ENCODE measurements at places on chromosomes 1 and 21.

GRCh38 chr1:10249808-10250457 lies 39.6 kb downstream of the KIF1B start:
- no peak for DNase-seq

DNA sequence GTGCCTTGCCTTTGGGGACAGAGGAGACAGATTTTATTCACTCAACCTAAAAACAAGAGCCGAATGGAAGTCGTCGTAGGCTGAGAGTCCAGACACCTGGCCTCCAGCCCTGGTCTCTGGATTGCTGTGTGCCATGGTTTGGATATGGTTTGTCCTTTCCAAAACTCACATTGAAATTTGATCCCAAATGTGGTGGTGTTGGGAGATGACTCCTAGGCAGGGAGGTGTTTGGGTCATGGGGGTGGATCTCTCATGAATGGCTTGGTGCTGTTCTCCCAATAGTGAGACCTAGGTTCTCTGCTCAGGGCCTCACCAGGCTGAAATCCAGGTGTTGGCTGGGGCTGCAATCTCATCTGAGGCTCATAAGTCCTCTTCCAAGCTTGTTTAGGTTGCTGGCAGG lies 75.5 kb downstream of the FOXD2 start:
- DNase-seq: no peak

GRCh38 chr21:37527716-37528115 lies 161.1 kb downstream of the DYRK1A start:
- no peak for DNase-seq

GRCh38 chr1:158371188-158371953 lies 17.7 kb downstream of the CD1E start:
- DNase-seq: no peak

DNA sequence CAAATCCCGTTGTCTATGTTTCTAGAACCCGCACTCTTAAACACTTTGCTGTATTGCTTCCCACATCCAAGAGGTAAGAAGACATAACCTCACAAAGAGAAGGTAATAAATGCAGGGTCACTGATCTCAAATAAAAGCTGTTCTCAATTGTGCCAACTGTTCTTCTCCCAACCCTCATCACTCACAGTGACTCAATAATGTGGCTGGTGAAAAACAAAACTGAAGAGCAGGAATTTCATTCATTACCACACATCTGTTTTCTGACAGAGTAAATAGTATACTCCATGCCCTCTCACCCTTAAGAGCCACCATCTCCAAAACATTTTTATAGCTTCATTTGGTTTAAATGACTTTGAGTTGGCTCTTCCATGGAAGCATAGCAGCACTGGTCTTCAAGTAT lies 6.2 kb upstream of the ERICH3 start:
- DNase-seq: no peak

GRCh38 chr1:222540598-222540995 lies 7.3 kb downstream of the HHIPL2 start:
- DNase-seq: no peak

DNA sequence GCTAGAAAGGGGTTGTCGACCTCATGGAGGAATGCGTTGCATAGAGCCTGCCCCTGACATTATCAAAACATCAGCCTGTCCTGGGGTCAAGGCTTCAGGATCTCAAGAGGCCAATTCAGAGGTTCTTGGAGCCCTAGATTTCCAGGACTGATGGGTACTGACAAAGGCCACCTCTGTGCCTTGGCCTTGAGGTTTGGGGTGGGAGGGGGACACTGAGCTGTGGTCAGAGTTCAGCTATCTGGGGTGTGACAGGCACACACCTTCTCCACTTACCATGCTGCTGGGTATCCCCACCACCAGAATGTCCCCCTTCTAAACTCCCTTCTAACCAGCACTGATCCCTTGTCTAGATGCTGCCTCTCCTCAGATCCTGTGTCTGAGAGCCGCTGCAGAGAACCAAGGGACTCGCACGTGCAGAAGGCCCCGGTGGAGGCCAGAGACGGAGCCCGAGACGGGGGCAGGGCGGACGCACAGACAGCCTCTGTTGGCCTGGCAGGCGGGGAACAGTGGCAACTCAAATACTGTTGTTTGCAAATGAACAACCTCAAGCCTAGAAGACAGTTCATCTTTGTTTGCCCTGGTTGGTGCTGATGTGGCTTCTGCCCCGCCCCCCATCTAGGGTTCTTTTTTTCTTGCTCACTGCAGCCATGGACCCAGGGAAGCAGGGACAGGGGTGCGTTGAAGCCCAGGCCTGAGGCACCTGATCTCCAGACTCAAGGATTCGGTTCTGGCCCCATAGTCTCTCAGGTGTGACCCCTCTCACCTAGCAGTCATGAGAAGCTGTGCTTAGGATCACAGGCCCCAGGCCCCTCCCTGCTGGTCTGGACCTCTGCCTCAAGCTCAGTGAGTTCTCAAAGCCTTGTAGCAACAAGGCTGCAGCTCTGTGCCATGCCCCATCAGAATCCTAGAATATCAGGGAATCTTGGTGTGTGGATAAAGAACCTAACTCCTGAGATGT lies 28.1 kb upstream of the CSF1 start:
- DNase-seq: no peak

- DNase-seq: no peak
Observed at GRCh38 chr1:7229186-7229585, 443.9 kb downstream of the CAMTA1 start.
